ENCODE measurements at places on chromosomes 4 and X. TPM values are rescaled to one million over a fixed set of nuclear protein-coding genes. Genes with fewer than 3 reads are reported as not detected.

DNA sequence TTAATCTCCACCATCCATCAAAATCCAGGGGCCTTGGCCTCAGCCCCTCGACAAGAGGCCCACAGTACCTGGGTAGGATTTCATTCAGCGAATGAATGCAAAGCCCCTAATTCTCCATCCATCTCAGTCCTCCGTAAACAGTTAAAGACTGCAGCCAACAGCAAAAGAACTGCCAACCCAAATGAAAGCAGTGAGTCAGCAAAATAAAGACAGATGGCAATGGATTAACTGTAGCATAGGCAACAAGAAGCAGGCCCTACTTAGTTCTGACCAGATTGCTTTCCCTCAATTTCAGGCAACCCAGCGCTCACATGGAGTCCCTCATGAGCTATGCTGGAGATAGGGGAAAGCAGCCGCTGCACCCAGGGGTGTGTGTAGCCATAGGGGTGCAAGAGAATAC, 21.4 kb downstream of the PLAC1 start:
- DNase-seq, result no peak
- no peak overlapping the region for H3K27ac ChIP-seq
- no peaks in the 10 kb centered on the region for H3K4me1 ChIP-seq
- H3K4me3 ChIP-seq, result no peak overlapping the region

DNA sequence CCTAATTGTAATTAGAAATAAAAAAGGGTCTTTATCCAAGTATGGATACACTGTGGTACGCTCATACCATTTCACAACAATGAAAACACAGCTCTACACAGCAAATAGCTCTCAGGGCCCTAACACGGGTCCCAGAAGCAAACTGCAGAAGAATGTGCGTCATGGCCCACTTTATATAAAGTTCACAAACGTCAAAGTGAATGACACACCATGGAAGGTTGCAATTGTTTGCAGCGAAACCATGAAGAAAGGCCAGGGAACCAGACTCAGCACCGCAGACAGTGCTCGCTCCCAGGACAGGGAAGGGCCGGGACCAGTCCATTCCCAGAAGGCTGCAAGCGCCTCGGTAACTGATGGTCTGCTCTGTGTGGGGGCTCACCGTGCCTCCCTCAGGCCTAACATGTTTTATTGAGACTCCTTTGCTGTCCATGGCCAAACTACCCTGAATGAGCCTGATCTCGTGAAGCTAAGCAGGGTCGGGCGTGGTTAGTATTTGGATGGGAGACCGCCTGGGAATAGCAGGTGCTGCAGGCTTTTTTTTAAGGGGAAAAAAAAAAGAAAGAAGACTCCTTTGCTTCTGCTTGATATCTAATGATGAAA, 47.8 kb downstream of the ACOX3 start:
- H3K4me1 ChIP-seq, result no peaks in the 10 kb centered on the region

Gene MAB21L2
- not detected for total RNA-seq

Gene DHRSX
- total RNA-seq, result 15.5 TPM

Gene EIF2S3
- 238 TPM for total RNA-seq
